Stimulated activated naive CD8-positive, alpha-beta T cell treated with anti-CD3 and anti-CD28 coated beads, Interleukin-15, amount 100 ng/mL, for 72 hours (primary cell): ENCODE measurements at places on chromosomes 3 and 15.

- no peak for DNase-seq
Observed at GRCh38 chr15:80437334-80437891, 33.2 kb downstream of the ARNT2 start.

- DNase-seq, result no peak
Observed at GRCh38 chr3:116299646-116300081, 145.6 kb downstream of the LSAMP start.

GRCh38 chr3:17742880-17743657 is 638 bp upstream of the TBC1D5 start:
- DNase-seq, result no peak

- peak; percentile 75 for DNase-seq
Observed at GRCh38 chr3:48661501-48662144, 1.1 kb downstream of the CELSR3 start.

DNA sequence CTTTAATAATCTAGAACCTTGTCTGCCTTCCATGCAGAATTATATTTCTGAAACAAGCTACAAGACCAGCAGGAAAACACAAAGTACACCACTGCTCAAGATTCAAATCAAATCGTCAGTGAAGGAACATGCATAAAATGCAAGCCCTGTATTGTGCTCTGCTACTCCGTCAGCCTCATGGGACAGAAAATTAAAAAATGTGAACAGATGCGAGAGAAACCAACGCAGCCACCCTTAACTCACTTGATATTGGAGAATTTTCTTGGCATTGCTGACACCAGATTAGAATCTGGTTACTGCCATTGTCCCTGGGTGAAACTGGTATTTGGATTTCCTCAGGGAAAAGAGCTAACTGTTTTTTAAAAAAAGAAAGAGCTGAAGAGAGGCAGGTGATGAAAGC is 23.6 kb downstream of the ANXA2 start:
- no peak for DNase-seq

- DNase-seq, result no peak
Observed at GRCh38 chr15:66886686-66887273, 178.6 kb upstream of the SMAD3 start.

- DNase-seq, result no peak
Observed at GRCh38 chr15:90463381-90463780, 66.3 kb upstream of the CRTC3 start.

DNA sequence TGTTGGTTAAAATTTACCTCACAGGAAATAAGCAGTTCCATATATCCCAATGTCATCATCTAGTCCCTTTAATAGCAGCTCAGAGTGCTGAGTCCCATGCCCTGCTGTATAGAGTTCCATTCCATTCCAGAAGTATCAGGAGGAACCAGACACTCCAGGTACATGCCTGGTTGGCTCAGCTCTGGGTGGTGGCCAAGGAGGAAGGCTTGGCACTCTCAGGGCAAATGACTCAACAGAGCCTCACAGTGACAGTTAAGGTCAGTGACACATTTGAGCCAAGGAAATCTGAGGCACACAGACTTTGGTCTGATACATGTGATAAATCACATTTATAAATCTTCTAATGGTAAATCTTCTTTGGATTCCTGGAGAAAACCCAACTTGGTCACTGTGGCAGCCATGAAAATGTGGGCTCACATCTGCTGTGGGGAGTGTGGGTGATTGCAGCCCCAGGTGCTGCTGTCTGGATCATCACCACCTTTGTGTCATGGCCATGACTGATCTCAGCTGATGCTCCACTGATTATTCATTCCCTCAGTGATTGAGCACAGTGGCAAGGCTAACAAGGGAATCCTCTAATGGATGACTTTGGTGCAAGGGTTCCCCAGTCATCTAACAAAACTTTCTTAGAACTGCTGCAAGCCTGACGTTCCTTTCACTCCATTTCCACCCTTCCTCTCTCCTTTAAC is 9.3 kb downstream of the HHLA2 start:
- no peak for DNase-seq

- DNase-seq, result no peak
Observed at GRCh38 chr3:165742351-165742750, 94.9 kb downstream of the BCHE start.

GRCh38 chr3:56131974-56132590 is 336.2 kb downstream of the ERC2 start:
- DNase-seq, result no peak

DNA sequence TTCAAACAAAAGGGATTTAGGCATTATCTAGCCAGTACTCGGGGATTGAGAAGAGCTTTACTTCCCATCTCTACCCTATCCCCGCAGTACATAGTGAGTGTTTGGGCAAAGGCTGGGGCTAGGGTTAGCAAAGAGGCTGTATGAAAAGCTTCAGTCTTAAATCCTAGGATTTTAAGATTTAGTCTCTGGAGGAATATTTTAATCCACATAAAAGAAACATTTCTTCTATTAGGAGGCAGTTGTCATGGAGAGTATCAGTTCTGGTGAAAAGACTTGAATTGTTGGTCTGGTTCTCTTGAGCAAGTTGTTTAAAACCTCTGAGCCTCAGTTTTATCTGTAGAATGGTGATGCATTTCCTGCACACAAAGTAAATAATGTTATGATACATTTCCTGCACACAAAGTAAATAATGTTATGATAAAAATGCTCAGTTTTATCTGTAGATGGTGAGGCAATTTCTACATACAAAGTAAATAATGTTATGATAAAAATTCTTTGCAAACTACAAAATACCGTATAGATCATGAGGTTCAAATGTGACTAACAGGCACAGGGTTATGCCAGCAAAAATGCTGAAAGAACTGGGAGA is 53.9 kb upstream of the ZBED2 start:
- no peak for DNase-seq

GRCh38 chr3:142210144-142210543 is 15.2 kb downstream of the GK5 start:
- no peak for DNase-seq

GRCh38 chr3:186411994-186412393 is 50.0 kb upstream of the DGKG start:
- no peak for DNase-seq

DNA sequence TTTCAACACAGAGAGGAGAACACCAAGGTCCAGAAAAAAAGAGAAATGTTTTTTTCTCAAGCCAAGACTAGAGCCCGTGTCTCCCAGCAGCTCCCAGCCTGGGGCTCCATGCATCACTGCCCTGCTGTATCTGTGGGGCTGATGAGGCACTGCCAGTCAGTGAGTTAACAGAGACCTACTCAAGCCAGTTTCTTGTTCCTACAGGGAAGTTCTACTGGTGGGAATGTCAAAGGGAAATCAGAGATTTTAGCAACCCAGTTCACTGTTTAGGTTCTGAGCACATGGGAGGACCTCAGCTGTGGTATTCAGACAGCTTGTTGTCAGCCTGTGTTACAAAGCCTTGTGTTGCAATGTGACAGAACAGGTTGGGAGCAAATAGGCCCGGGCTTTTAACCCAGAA is 234.3 kb downstream of the TLE3 start:
- DNase-seq, result no peak

DNA sequence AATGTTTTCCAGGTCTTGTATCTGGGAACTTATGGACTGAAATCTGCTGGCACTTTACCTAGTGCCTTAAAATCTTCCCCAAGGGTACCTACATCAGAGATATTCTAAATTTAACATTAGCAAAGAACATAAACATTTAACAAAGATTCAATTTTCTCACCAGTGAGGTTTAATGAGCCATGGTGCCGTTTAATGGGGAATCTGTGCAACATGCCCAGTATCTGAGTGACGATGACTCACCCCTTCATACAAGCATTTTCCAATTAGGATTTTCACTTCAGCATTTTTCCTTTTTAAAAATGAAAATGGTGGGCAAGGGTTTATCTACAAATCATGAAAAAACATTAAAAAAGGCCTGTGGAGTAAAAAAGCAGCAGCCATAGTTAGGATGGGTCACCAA is 189.4 kb downstream of the SLC9A9 start:
- no peak for DNase-seq

DNA sequence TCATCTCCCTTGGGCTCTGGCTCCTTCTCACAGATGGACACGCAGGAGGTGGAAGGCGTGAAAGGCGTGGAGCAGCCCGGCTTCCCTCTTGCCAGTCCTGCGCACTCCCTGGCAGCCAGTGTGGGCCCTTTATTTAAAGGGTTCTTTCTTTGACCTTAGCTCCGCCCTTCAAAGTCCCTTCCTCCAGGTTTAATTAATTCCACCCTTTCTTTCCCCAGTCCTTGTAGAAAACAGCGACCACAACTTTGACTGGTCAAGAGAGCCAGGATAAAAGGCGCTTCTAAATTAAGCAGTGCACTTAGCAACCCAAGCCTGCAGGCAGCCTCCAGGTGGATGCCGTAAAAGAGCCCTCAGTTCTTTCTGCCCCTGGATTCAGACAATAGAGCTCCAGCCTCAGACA is at the start of gene HDC:
Gene HDC, minus strand, starts transcription at position 107 of the 400 bp plus-strand sequence. Its CDS starts 103 bp downstream, at position 4.
- DNase-seq, result no peak

DNA sequence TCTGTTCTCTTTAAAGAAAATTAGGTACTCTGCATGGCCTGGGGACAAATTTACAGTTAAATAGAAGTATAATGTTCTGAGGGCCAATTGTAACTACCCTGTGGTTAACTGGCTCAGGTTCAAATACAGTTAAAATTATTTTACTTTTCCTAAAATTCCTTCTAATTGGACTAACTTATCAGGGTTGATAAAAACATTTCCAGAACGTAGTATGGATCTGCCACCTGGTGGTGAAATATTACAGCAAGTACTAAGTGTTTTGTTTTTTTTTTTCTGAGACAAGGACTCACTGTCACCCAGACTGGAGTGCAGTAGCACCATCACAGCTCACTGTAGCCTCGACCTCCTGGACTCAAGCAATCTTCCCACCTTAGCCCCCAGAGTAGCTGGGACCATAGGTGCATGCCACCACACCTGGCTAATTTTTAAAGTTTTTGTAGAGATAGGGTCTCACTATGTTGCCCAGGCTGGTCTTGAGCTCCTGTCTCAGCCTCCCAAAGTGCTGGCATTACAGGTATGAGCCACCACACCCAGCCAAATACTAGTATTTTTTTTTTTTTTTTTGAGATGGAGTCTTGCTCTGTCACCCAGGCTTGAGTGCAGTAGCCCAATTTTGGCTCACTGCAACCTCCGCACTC is 29.2 kb downstream of the NEO1 start:
- no peak for DNase-seq

- no peak for DNase-seq
Observed at GRCh38 chr3:121918779-121919483, 24.7 kb downstream of the SLC15A2 start.

DNA sequence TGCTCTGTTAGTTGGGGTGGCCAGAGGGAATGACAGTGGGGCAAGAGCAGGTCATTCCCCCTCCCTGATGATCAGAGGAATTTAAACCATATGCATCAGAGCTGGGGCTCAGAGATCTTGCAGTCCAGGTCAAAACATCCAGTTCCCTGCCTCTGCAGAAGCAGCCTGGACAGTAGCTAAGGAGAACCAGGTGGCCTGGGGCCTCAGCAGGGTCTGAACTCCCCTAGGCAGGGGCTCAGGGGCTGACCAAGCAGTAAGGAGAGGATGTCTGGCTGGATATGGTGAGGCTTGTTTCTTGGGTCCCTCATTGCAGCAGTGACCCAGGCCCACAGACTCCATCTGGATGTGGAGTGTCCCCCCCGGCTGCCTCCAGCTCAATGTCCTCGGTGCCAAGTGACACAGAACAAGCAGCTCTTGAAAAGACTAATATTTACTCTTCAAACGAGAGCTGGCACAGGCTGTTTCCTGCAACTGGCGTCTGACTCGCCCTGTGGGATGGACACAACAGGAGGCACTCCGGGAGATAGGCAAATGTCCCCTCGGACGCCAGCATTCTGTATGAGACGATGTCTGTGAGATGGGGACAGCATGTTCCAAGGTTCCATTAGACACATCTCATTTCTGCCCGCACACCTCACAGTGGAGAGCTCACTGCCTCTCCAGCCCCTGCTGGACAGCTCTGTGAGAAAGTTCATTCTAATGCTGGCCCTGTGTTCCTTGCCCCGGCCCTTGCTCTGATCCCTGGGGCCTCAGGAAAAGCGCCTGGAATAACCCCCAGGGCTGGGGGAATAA is 37.1 kb downstream of the SEC22C start:
- DNase-seq, result no peak

GRCh38 chr3:139258276-139258675 is 85.5 kb upstream of the MRPS22 start:
- DNase-seq, result no peak

- no peak for DNase-seq
Observed at GRCh38 chr15:75662823-75663519, 15.3 kb downstream of the SNX33 start.

- no peak for DNase-seq
Observed at GRCh38 chr3:20096135-20096685, 56.0 kb downstream of the KAT2B start.
